ENCODE measurements at places on chromosomes 4 and X.

DNA sequence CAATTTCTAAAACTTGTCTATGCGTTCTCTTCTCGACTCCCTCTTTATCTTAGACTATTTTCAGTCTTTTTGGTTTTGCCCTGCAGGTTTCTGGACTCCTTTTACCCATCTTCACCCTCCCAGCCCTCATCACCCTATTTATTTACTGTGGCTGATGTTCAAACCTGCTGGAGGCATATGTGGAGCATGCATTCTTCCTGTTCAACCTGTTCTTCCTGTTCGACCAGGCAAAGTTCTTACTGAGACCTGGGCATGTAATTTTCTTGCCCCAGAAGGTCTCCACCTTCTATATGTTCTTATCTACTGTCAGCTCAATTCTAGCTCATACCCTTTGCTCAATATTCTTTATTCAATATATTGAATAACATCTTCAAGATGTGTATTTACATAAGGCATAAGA is 69.4 kb upstream of the AGA start:
- no peak for DNase-seq

- no peak for DNase-seq
These were observed 1054.7 kb downstream of the PDHA2 start for GRCh38 chr4:96894621-96895020.

DNA sequence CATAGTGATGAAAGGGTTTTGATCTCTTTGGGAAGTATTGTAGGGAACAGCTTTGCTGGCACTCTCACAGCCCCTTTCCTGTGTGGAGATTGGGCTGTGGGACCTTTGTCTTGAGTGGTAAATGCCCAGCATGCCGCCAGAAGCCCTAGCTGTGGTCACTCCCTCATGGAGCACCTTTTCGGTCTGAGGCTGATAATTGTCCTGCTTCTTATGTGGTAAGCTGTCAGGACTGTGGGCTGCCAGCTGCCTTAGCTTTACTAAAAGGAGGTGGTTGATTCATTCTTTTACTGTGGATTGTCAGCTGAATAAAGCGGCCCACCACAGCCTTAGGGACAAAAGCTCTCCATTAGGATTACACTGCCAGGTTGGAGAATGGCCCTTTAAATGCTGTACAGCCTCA is 7.1 kb downstream of the PASD1 start:
- DNase-seq: no peak

- DNase-seq: no peak
These were observed 93.2 kb upstream of the JADE1 start for GRCh38 chr4:128716338-128716737.

DNA sequence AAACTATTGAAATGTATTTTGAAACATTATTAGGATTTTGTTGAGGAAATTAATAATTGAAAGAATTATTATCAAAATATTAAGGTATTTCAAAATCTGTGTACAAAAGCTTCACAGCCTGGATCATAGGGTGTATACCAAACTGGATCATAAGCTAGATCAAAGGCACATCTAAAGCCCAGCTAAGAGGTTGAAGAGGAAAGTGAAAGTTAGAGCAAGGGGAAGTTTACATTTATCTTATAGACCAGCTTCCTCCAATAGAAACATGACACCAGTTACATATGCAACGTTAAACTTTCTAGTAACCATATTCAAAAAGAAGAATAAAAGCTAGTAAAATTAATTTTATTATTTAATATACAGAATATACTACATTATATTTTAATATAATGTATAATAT is 227.2 kb upstream of the BMP3 start:
- DNase-seq: no peak

DNA sequence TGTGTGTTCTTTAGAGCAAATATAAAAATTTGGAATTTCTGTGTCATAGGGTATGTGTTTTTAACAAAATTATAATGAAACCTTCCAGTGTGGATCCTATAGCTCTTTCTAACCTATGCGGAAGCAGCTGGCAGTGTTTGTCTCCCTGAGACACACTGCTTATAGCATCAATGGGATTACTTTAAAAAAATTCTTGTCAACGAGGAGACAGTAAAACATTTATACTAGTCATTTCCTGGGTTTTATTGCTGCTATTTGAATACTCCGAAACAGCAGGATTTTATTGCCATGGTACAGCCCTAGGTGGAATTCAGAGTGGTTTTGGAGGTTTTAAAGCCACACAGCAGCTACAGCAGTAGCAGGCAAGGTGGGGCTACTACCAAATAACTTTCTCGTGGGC is 145.1 kb upstream of the IL1RAPL2 start:
- DNase-seq: no peak

DNA sequence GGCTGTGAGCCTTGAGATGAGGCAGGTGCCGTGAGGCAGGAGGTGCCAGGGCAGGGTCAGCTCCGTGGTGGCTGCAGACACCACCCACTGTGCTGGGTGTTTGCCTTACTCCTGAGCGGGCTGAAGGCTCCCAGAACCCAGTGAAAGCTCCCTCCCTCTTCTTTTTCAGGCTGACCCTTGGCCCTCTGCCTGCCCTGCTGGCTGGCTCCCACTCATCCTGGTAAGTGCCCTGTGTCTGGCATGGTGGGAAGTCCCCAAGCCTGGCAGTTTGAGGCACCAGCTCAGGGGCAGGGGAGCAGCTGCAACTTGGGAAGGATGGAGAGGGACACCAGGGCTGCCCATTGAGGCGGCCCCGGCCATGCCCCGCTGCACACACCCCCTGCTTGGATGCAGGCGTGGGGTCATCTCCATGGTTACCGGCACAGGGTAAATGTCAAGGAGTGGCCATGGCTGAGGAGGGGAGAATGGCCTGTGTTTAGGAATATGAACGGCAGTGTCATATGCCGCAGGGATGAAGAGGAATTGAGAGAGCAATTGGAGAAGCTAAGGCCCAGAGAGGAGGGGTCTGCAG is 16.8 kb downstream of the SH3BP2 start:
- DNase-seq: no peak

DNA sequence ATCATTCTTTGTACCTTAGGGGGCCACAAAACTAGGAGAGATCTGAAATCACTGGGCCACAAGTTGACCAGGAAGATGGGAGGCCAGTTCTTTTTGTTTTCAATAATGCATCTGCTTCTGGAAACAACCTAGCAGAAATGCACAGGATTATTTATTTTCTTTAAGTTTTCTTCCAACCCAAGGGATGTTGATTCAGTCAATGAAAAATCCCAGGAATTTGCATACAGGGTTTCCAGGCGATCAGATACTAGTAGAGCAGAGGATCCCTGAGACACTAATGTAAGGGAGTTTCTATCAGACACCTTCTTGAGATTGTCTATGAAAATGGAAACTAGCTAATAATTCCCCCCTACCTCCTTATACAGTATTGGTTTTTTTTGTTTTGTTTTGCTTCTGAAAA is 7.4 kb downstream of the ATOH1 start:
- DNase-seq: no peak

DNA sequence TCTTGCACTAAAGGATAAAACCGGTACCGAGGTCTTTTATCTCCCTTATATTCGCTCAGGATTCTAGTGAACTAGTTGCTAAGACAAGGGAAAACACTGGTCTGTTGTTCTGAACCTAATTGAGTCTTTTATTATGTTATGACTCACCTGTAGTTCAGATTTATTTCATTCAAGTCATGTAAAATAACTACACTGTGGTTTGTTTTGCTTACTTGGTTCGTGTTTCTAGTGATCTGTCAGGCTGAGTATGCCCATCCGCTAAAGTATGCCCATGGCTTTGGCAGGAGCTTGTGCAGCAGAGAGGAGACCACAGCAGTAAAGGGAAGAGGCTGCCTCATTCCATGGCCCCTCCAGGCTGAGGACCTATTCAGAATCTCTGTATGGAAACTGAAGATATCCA is 126.1 kb downstream of the AFF1 start:
- no peak for DNase-seq

DNA sequence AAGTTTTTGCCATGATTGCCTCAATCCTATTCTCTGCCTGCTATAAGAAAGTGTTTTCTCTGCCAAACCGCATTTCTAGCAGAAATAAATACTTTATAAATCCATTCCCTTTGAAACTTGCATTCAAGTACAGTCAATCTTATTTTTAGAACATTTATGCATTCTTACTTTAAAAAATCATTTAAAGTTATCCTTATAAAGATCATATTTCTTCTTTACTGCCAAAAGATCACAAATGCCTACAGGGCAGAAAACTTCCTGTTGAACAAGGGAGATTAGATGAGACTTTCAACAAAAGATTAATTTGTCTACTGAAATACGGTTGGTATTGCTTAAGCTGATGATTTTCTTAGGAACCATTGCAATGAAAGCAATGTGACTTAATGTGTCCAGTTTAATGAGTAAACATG is 207.2 kb upstream of the SLIT2 start:
- no peak for DNase-seq

DNA sequence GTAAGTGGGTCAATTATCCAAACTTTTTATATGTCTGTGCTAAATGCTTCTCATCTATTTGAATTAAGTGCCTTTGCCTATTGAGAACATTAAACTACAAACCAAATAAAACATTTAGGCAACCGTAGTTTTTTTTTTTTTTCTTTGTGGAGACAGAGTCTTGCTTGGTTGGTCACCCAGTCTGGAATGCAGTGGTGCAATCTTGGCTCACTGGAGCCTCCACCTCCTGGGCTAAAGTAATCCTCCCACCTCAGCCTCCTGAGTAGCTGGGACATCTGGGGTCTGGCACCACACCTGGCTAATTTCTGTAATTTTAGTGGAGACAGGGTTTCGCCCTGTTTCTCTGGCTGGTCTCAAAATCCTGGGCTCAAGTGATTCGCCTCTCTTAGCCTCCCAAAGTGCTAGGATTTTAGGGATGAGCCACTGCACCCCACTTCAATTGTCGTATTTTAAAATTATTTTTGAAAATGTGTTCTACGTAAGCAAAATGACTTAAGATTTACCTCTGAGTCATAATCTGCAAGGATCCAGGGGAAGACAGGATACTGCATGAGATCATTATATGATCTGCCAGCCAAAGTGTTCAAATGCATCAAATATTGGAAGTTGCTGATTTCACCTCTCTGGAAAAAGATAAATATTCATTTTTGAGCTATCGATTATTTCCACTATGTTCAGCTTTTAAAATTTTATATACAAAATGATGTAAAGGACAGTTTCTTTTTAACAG is 125.6 kb downstream of the CDS1 start:
- no peak for DNase-seq

GRCh38 chr4:56764775-56765174 is 56.7 kb downstream of the SPINK2 start:
- DNase-seq: no peak

- no peak for DNase-seq
These were observed 250.7 kb downstream of the NAP1L3 start for GRCh38 chrX:93422693-93423092.

GRCh38 chrX:53223955-53224859 is 800 bp downstream of the KDM5C start:
- no peak for DNase-seq

DNA sequence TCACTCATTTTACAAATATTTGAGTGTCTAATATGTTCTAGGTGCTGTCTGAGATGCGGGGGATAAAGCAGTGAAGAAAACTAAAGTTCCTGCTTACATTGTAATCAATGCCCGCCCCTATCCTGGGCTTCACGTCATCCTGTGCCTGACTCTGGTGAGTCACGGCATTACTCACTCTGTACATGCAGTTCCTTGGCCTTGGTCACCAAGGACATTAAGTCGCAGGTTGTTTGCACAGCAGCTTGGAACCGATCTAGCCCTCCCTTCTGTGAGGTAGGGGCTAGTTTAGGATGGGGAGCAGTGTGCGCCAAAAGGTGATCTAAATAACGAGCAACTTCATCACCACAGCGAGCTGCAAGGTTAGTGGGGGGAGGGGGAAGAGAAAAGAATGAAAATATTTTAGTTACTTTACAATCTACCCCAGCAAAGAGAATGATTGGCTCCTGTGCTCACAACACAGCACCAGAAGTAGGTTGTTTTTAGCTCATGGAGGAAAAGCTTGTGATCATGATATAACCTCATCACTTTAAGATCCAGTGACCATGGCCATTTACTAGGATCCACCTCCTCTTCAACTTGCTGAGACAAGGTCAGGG is 48.0 kb upstream of the HDAC8 start:
- DNase-seq: no peak

DNA sequence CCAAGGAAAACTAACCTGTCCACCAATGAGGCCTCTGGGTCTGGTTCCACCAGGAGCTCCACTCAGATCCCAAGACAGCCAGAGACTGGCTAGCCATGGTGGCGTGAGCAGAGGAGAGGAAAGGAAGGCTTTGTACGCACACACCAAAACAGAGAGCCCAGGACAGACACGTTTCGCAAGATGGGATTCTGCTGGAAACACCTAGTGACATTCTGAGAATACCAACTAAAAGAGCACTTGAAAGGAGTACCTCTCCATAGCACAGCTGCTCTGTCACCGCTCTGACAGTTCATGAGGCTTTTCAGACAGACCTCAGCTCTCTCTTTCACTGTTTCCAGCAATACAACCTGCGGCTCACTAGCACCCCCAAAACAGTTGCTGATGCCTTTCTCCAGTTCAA is 105.0 kb downstream of the SH3KBP1 start:
- no peak for DNase-seq

DNA sequence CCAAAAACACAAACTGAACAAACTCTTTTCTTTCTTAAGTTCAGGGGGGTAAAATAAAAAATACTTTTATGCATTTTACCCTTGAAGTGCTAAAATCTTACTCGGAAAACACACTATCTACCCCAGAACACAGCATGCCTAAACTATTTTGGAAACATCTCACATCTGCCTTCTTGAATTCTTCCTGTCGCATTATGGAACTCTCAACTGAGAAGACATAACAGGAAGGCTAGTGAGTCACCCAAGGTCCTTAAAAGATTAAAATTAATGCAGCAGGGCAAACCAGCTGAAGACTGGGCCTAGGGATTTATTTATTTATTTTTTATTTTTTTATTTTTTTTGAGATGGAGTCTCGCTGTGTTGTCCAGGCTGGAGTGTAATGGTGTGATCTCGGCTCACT is 208.2 kb downstream of the APBB2 start:
- no peak for DNase-seq

DNA sequence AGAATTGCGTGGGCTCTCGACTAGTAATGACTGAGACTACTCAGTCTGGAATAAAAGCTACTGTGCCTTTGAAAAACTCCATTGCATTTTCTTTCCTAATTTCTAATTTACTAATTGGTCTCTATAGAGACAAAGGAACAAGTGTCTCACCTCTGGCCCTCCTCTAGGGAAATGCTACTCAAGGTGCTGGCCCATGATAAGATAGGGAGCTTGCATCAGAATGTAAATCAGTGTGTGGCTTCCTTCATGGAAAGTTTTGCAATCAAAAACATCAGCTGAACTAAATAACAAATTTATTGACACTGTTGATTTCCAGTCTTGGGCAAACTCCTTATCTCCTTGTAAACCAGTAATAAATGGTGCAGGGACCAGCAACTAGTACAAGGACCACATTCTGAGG is 81.8 kb downstream of the SRPX start:
- no peak for DNase-seq

GRCh38 chr4:6527259-6527658 is 47.7 kb upstream of the MAN2B2 start:
- no peak for DNase-seq
